ENCODE measurements at places on chromosomes 5 and 9.

GRCh38 chr9:82410866-82411265, 422.3 kb downstream of the SPATA31D1 start:
- DNase-seq = no peak

DNA sequence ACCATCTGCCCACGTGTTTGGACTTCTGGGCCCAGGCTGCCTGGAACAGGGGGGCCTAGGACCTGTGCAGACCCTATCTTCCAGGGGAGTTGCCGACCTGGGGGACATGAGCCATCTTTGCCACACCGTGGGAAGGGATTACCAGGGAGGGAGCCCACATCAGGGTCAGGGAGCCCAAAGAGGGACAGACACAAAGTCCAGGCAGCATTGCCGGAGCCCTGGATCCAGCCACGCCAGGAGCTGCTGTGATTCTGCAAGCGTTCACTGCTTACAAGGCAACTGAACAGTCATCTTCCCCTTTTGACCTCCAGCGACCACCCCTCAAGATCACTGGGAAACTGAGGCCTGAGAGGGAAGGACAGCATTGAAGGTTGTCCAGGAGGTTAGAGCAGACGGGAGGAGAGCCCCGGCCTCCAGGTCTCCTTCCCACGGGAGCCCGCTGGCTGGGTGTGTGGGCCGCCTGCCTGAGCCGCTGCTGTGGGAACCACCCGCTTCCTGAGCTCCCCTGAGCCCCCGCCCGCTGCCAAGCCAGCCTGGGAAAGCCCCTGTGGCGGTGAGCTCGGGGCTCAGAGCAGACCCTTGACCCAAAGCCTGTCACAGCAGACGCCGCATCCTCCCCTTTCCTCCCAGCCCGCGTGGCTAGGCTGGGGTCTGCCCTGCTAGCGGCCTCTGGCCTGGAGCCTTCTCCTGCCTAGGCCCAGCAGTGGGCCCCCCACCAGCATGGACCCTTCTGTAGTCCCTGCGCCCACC, 17.1 kb upstream of the NOTCH1 start:
- no peak for DNase-seq

DNA sequence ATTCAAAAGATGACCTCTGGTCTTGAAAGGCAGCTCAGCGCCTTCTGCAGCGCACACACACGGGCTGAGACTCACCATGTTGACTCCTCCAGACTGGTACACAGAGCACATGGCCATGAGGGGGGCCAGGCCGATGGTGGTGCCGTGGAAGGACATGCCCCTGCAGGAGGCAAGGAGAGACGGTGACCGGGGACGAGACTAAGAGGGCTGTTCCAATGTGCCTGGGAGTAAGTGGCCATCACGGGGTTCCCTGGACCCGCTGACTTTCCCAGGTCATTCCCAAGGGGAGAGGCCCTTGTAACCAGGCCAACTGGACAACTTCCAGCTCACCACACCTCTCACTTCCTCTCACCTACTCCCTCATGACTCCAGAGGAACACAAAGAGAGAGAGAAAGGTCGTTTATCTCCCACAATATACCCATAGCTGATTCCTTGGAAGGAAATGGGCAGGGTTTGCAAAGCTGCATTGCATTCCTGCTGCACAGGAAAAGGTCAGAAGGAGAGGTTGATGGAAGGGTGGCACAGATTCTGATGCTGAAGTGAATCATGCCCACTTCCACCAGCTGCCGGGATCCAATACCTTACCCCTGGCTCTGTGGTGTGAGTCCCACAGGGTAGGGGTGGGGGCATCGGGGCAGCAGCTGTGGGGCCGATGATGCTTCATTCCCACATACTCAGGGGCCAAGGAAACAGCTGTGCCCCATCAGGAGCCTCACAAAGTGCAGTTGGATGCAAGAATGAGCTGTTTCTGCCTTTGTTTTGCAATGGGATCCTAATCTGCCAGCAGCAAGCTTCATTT, 47.2 kb downstream of the NIPAL4 start:
- no peak for DNase-seq

DNA sequence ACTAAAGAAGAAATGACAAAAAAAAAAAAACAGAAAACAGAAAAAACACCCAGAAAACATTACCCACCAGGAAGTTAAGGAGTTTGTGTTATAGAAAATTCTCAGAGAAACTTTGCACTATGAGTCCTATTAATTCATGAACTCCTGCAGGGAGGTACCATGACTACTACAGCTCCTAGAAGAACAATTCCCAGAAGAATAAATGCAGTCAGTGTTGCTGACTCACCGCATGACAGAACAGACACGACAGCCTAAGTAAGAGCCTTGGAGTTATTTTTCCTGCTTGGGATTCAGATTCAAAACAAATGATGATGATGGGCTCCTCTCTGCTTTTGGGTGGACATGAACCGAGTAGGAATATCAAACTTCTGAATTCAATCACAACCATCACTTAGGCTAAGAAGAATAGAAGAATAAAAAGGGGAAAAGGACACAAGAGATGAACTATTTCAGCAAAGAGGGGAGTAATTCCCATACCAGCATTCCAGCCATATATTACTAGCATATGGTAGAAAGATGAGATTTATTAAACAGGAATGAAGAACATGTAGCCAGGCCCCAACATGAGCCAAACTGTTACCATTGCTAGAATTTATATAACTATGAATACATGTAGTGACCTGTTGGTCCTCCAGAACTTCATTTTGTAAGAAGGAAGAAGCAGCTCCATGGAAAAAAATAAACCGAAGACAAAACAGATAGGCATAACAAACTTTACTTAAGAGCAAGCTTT, 209.6 kb upstream of the PDE4D start:
- DNase-seq = no peak

GRCh38 chr5:124745007-124745927, 1.2 kb downstream of the ZNF608 start:
- DNase-seq = no peak

DNA sequence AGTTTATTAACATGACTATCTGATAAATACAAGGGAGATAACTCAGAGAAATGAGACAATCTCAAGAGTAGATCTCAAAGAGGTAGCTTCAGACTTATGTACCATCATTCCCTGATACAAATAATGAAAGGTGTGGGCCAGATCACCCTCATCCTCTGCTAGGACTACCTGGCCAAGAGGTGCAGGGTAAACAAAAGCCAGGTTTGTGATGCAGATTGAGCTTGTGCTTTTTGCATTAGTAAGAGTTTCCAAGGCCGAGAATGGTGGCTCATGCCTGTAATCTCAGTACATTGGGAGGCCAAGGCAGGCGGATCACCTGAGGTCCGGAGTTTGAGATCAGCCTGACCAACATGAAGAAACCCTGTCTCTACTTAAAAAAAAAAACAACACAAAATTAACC, 8.9 kb upstream of the SPIN1 start:
- DNase-seq = no peak

DNA sequence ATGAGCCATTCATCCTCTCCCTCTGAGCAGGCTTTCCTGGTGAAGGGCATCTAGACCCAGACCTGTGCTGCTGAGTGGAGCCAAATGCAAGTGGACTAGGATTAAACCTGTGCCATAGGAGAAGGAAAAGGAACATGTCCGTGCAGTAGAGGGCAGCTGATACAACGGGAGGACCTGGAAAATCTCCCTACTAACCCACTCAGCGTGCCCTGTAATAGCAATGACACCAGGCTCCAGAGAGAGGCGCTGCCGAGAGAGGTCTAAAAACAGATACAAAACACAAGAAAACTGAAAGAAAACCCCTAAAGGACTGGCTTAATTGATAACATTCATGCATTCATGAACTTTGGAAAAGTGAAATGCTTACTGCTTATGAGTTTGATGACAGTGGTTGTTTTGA, 60.8 kb downstream of the PFDN1 start:
- no peak for DNase-seq

GRCh38 chr9:112180387-112180881, 5.3 kb upstream of the SUSD1 start:
- no peak for DNase-seq

DNA sequence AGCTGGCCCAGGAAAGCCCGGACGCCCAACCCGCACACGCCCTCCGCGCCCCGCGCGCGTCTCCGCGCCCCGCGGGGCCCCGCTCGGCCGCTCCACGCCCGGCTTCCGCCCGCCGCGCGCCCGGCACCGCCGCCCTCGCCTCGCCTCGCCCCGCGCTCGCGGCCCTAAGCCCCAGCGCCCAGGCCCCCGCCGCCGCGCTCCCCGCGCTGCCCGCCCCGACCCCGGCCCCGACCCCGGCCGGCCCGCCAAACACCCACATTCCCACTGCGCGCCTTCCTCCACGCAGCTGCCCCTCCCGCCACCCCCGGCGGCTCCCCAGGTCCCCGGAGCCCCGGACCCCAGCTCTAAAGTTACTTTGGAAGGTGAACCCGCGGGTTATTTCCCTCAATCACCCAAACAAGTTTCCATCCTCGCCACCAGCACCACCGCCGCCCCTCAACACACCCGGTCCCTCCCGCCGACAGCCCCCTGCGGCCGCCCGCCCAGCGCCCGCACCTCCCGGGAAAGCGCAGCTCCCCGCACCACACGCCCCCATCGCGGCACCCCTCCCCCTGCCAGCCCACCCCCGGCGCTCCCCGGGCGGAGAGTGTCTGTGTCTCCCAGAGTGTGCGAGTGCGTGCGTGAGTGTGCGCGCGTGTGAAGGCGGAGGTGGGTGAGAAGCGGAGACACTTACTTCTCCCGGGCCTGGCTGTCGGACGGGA, 439 bp downstream of the SSBP2 start:
- DNase-seq = peak; percentile 17

- no peak for DNase-seq
Measured at GRCh38 chr5:147411359-147412319, 98.2 kb downstream of the DPYSL3 start.

DNA sequence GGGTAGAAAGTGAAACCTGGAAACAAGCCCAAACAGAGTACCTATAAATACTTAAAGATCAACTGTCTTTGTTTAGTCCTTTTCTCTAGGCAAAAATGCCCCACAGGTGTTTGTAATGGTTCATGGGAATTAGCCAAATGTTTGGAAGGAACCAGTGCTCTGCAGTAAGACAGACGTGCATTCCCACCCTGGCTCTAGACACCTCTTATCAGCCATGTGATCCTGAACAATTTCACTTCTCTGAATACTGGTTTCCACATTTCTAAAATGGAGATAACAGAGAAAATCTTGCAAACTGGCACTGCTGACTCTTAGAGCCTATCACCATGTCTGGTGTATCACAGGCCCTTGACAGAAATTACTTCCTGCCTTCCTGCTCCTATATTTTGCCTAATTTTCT, 30.0 kb downstream of the GLIS3 start:
- DNase-seq = no peak

DNA sequence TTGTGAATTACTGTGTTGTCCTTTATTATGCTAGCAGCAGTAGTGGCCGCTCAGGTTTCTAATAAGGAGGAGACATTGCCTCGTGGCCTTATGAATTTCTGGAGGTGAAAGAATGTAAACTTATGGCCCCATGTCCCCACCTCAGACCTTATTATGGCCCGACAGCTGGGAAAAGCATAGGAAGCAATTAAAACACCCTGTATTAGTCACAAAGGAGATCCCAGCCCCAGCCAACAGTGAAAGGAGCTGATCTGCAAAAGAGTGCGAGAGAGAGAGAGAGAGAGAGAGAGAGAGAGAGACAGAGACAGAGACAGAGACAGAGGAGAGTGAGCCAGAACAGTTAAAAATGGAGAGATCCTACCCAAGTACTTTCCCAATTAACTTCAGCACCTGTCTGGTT, 269.3 kb downstream of the DMRT2 start:
- DNase-seq = no peak

- DNase-seq = peak; percentile 53
Measured at GRCh38 chr9:385818-386398, 171.2 kb downstream of the DOCK8 start.

- no peak for DNase-seq
Measured at GRCh38 chr9:37656936-37657335, 6.2 kb downstream of the FRMPD1 start.

DNA sequence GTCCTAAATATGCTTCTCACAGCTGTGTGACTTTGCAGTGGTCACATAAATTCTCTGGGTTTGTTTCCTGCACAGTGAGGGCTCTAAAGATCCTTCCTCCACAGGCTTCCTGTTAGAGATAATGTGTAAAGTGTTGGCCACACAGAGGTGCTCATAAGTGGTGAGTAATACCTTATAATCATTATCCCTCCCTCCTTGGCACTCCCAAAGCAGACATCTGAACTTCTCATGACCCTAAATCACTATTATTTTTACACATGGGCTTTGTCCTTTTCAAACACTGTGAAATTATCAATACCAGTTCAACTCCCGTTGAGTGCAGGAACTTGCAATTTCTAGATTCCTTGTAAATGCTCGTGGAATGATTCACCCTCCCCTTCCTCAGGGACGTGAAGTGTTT, 100.2 kb downstream of the BRINP1 start:
- no peak for DNase-seq

- no peak for DNase-seq
Measured at GRCh38 chr5:96067894-96068614, 106.4 kb upstream of the ELL2 start.

GRCh38 chr9:85478847-85479246, 262.9 kb downstream of the AGTPBP1 start:
- no peak for DNase-seq

DNA sequence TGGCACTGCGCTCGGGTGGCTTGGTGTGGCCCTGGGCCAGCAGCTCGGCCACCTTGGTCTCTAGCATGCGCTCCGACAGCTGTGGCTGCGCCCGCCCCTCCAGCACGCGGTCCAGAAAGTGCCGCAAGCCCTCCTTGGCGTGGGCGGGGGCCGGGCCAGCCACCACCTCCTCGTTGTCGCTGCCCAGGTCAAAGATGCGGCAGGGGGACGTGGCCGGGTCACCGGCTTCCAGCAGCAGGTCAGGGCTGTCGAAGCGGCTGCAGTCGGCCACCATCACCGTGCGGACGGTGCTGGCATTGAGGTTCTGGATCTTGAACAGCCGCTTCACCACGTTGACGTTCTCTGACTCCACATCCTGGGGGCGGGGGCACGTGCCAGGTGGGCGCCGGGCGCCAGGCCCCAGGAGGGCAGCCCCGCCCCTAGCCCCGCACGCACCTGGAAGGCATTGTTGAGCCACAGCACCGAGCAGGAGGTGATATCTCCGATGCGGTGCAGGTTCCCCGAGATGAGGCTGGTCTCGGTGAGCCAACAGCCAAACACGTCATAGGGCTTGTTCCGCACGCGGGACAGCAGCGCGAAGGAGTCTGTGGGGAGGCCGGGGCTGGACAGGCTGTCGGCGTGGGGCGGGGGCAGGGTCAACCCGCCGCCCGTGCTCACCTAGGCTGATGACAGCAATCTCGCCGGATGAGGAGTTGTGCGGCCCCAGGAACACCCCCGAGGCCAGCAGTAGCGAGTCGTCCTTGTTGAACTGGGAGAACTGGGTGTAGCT, 2.2 kb downstream of the FBXW5 start:
- no peak for DNase-seq

GRCh38 chr5:94812232-94812631, 193.8 kb downstream of the SLF1 start:
- DNase-seq = no peak

DNA sequence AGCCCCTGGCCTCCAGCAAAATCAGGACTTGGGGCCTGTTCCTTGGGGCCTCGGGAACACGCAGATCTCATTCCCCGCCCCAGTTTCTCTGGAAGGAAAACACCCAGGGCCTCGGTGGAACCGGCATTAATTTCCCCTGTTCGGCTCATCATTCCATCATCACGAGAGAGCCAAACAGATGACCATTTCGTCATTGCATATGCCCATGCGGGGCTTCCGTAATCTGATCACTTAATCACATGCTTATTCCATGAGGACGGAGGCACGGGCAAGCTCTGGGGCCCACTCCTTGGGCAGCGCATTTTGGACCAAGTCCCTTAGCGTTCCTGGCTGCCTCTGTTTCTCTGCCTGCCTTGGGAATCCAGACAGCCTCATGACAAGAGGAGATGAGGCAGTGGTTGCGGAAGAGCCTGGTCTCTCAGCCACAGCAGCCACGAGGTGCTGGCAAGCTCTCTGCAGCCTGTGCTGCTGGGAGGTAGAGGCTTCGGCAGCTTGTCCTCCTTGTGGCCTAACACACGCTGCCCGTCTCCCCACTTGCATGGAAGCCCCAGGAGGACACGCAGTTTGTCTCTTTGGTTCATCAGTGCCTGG, 65.0 kb upstream of the IER5L start:
- no peak for DNase-seq
